ENCODE measurements at places on chromosomes 12 and 14. TPM values are rescaled to one million over a fixed set of nuclear protein-coding genes. Genes with fewer than 3 reads are reported as not detected.
A peak's percentile ranks its signal among the peaks of the same experiment; 100 is the strongest.

GRCh38 chr12:98062464-98063245 is 452.7 kb upstream of the TMPO start:
- H3K36me3 ChIP-seq: no peaks in the 10 kb centered on the region
- no peak overlapping the region for H3K27ac ChIP-seq
- H3K4me3 ChIP-seq: no peak overlapping the region

- DNase-seq: peak; percentile 67
- H3K27me3 ChIP-seq: no peaks in the 10 kb centered on the region
- H3K4me3 ChIP-seq: peak overlapping the region; percentile 98
- H3K4me1 ChIP-seq: peaks cover 21% of the 10 kb centered on the region
- peaks cover 39% of the 10 kb centered on the region for H3K36me3 ChIP-seq
- H3K27ac ChIP-seq: peak overlapping the region; percentile 96
Measured at GRCh38 chr12:120534703-120535655, 823 bp downstream of the RNF10 start.

GRCh38 chr14:88835661-88836060 is 11.2 kb downstream of the TTC8 start:
- no peak overlapping the region for H3K4me3 ChIP-seq
- no peaks in the 10 kb centered on the region for H3K27me3 ChIP-seq
- H3K4me1 ChIP-seq: peaks cover 7% of the 10 kb centered on the region
- no peak for DNase-seq
- H3K36me3 ChIP-seq: no peaks in the 10 kb centered on the region

- no peak overlapping the region for H3K4me3 ChIP-seq
- DNase-seq: no peak
- H3K27ac ChIP-seq: no peak overlapping the region
- no peaks in the 10 kb centered on the region for H3K36me3 ChIP-seq
Measured at GRCh38 chr12:104769144-104769561, 188.9 kb downstream of the SLC41A2 start.

GRCh38 chr12:41108032-41108431 is 80.1 kb upstream of the PDZRN4 start:
- H3K27me3 ChIP-seq: no peaks in the 10 kb centered on the region
- H3K4me3 ChIP-seq: no peak overlapping the region
- no peaks in the 10 kb centered on the region for H3K36me3 ChIP-seq

GRCh38 chr12:7667125-7667524 is 1.4 kb upstream of the APOBEC1 start:
- H3K36me3 ChIP-seq: no peaks in the 10 kb centered on the region
- no peaks in the 10 kb centered on the region for H3K27me3 ChIP-seq
- no peak overlapping the region for H3K4me3 ChIP-seq
- H3K4me1 ChIP-seq: peaks cover 17% of the 10 kb centered on the region
- no peak overlapping the region for H3K27ac ChIP-seq

Gene CPM
- total RNA-seq: 11.9 TPM

Gene FSCB
- total RNA-seq: not detected

Gene TCTN2
- 9.0 TPM for total RNA-seq

Gene CDKN3
- 41.1 TPM for total RNA-seq

Gene EGLN3
- total RNA-seq: 3.1 TPM

Gene SLC41A2
- total RNA-seq: 41.5 TPM

Gene TIMM9
- 44.0 TPM for total RNA-seq
